ENCODE measurements at places on chromosomes 11 and 22.

DNA sequence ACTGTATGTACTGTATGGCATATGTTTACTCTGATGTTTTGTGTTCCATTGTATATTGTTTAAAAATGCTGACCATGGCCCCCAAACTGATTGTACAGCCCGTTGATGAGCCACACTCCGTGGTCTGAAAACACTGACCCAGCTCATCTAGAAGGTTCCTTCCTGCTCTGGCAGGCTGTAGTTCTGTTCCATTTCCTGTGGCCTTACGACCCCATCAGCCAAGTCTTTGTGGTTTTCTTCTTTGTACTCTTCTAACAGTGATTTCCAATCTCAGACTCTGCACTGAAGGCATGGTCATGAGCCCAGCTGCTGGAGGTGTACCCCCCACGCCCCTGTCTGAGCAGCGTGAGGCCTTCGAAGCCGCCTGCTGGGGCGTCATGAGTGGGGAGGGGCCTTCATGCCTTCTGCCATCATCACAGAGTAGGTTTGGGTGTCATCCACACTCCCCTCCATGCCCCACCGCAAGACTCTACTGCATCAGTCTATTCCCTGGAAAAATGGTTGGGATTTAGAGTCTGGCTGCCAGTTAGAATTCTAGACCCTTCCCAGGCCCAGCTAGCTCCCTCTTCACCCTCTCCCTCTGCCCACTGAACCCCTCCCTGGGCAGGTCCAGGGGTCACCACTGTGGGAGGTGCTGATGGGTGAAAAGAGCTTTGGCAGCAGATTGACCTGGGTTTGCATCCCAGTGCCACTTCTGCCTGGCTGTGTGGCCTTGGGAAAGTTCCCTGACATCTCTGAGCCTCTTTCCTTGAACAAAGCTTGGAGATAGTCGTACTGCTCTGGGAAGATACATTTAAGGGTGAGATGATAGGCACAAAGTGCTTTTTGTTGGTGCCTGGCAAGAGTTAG is 11.3 kb upstream of the C11orf96 start:
- DNase-seq = peak; percentile 28

GRCh38 chr11:123973816-123974215 is 3.8 kb downstream of the OR10S1 start:
- DNase-seq = peak; percentile 73

DNA sequence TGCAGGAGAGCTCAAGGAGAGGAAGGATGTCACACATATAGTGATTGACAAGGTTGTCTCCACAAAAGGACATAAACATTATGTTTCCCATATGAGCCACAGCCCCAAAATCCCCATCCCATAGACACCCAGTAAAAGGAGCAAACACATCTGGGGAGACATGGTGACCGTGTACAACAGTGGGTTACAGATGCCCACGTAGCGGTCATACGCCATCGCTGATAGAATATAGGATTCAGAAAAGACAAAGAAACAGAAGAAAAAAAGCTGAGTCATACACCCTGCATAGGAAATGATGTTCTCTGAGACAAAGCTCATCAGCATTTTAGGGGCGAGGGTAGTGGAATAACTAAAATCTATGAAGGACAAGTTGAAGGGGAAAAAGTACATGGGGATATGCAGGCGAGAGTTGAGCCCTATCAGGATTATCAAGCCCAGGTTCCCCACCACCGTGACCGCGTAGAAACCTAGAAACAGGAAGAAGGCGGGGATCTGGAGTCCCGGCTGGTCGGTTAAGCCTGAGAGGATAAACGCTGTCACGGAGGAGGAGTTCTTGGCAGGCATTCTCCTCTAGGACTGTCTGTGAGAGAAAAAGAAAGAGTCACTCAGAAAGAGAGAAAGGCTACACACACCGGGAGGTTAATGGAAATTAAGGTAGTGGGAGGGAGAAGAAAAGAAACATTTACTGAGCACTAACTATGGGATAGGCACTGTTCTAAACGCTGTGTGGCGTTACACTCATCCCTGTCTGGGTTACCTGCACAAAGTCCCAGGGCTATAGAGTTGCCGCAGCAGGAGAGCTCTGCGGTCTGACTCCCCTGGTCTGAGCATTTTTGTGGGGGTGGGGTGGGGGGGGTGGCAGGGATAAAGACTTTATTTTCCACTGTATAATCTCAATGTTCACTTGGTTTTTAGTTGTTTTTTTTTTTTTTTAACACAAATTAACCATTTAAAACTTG is 36.1 kb upstream of the OR8B8 start:
- peak; percentile 12 for DNase-seq

- no peak for DNase-seq
Observed at GRCh38 chr11:119878990-119879389, 150.0 kb upstream of the NECTIN1 start.

- DNase-seq = no peak
Observed at GRCh38 chr22:25722626-25723025, 19.4 kb upstream of the MYO18B start.

- peak; percentile 85 for DNase-seq
Observed at GRCh38 chr11:7490054-7490453, 4.7 kb downstream of the OLFML1 start.

DNA sequence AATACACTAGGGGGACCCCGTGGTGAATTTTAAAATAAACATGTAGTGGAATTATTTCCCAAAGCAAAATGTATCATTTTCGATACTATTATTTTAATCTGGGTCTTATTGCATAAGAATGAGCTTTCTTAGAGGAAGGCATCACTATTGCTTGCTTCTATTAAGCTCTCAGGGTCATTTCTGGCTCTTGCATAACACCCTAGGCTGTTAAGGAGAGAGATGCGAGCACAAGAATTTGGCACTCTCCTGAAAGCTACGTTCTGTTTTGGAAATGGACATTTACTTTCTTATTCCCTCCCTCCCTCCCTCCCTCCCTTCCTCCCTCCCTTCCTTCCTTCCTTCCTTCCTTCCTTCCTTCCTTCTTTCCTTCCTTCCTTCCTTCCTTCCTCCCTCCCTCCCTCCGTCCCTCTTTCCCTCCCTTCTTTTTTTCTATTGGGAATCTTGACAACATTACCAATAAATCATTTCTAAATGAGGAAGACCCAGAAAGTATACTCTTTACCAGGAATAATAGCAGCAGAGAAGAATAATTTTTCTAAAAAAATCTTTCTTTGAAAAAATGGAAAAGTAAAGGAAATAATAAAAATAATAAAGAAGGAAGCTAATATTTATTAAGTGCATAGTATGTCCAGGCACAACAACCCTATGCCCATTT is 83.6 kb upstream of the BDNF start:
- no peak for DNase-seq

- DNase-seq = no peak
Observed at GRCh38 chr11:119975561-119976152, 162.3 kb downstream of the TRIM29 start.

DNA sequence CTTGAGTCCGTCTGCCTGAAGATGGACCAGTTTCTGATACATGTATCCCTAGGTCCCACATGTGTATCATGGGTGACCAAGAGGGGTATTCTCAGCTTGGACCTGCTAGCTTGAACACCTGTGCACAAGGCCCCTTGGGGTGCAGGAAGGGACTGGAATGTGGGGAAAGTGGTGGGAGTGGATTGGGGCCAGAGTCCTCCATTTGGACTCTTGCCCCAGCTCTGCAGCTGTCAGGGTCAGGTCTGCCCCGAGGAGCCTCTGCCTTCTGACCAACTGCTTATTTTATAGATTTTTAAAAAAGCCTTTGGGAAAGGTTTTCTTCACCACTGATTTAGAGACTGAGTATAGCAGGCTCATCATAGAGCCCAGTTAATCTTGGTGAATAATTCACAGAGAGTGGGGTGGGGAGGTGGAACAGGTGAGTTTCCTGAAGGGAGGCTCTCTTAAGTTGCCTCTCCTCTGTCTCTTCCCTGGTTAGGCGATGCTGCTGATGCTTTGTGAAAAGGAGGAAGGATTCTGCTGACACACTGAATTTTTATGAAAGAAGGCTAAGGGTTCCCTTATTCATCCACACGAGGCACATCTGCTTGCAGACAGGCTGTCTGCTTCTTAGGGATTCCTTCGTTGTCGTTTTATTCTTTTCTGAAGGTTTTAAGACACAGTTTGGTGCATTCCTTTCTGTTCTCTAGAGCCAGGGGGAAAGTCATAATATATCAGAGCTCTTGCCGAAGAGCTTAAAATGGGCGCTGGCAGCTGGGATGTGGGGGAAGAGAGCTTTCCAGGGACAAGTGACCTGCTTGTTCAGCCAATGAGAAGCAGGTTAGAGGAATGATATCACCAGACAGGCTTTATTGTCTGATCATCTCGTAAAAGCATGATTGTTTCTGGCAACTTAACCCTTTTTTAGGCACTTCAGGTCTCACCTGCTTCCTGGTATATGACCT is 19.9 kb downstream of the TRIM44 start:
- no peak for DNase-seq

- no peak for DNase-seq
Observed at GRCh38 chr11:19853920-19854319, 141.3 kb downstream of the NAV2 start.

DNA sequence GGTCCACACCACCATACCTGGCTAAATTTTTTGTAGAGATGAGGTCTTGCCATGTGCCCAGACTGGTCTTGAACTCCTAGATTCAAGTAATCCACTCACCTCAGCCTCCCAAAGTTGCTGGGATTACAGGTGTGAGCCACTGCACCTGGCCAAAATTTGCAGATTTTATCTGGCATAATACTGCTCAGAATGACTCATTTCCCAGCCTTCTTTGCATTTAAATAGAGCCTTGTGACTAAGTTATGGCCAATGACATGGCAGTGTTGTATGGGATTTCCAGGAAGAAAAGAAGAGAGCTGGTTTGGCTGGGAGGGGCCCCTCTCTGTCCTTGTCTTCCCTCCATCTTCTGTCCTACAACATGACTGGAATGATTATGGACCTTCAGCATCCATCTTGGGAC is 55.8 kb downstream of the CCDC34 start:
- DNase-seq = no peak

- no peak for DNase-seq
Observed at GRCh38 chr11:110299006-110299785, 2.8 kb upstream of the RDX start.

DNA sequence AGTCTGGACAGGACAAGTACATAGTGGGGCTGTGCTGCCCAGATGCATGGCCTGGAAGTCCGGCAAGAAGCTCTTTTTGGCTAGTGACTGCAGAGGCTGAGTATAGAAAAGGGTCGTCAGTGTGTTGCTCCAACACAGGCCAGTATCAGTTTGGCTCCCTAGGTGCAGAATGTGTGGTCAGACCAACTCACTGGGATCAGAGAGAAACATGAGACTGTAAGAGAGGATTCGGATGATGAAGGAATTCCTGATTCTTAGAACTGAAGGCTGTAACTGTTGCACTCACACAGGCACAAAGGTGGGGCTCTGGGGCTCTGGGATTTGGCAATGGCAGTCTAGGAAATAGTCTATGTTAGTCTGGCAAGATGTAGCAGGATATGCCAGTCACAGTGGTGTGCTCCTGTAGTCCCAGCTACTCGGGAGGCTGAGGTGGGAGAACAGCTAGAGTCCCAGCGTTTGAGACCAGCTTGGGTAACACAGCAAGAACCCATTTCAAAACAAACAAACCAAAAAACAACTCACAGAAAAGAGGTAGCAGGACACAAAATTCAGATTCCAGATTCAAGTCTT is 11.1 kb upstream of the UPB1 start:
- no peak for DNase-seq

GRCh38 chr11:129423426-129423825 is 47.8 kb downstream of the BARX2 start:
- DNase-seq = no peak

DNA sequence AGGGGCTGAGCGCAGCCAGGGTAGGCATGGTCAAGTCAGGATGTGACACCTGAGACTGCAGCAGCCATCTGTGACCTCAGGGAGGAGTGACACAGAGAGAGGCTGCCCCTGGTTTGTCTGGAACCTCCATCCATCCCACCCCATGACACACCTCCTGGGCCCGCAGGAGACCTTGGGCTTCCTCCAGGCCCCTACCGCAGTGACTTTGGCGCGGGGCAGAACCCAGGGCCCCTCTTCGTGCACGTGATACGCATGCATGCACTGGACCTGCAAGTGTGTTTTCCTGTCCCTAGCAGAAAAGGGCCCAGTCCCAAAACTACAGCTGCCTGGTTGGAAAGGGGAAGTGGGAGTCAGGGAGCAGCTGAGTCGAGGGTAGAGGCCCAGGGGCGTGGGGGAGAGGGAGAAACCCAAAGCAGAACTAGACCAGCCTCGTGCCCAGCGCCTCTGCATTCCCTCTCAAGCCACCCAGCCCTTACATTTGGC is 7.9 kb upstream of the CYTH4 start:
- no peak for DNase-seq

DNA sequence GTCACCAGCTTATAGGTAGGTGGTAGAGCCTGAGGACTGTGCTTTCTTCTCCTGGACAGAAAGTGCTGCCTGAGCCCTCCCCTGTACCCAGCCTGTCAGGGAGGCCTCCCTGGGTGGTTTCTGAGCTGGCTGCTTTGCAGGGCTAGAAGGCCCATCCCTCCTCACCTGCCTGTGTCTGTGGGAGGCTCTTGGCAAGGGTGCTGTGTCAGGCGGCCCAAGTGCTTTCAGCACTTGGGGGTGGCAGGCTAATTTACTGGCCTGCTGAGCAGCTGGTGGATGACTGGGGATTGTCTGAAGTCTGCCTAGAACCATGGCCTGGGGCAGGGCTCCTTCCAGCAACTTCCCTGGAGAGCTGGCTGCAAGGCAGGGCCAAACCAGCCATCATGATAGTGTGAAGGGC is 139.0 kb upstream of the NAV2 start:
- peak; percentile 12 for DNase-seq

GRCh38 chr22:23268139-23268712 is 87.9 kb downstream of the BCR start:
- no peak for DNase-seq

DNA sequence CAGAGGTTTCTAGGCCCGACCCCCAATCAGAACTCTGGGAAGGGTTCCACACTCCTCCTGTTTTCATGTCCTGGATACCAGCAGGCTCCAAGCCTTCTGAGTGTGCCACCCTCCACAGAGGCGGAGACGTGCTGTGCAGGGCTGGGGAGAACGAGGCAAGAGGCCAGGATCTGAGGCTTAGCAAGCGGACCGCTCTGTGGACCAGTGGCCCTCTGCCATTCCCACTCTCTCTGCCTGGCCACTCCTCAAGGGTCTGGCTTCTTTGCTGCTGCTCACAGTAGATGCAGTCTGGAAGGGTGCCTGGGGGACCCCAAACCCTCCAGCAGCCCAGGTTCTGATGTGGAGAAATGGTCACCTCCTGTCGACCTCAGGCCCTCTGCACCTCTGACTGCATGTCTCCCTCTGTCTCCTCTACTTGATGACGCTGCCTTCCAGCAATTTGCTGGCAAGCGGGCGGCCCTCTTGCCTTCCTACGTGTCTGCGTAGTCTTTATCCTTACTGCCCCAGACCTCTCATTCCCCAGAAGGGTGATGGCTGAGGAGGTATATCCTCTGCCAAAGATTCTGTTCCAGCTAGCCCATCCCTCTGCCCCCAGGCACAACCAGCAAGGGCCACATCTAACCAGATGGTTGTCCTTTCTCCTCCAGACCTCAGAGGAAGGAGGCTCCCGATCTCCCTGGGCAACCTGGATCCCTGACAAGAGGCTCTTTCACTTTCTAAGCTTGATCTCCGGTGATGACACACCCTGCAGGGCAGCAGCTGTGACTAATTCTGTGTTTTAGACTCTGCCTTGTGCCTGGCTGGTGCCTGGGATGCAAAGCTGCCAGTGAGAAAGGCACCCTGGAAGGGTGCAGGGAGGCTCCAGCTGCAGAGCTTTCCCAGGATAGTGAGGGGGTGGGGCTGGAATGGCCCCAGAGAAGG is 87.3 kb downstream of the NAT10 start:
- peak; percentile 97 for DNase-seq
